Fibroblast of skin of right quadriceps (primary cell): ENCODE measurements at places on chromosomes 6 and 20.

DNA sequence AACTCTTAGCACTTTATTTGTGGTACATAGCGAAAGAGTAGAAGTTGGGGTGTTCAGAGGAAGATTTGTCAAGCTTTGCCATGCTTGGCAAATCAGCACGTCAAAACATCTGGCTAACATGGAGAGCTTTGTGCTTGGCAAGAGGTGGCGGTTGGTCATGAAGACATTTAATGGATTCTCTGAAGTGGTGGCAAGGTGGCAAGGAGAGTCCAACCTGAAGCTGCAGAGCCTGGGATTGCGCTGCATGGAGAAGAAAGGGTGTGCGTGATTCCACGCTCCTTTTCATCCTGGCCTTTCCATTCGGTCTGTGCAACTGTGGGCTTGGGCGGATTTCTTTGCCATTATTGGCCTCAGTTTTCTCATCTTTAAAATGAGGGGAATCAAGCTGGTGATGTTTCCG is 3.1 kb downstream of the PYGB start:
- DNase-seq, result no peak

DNA sequence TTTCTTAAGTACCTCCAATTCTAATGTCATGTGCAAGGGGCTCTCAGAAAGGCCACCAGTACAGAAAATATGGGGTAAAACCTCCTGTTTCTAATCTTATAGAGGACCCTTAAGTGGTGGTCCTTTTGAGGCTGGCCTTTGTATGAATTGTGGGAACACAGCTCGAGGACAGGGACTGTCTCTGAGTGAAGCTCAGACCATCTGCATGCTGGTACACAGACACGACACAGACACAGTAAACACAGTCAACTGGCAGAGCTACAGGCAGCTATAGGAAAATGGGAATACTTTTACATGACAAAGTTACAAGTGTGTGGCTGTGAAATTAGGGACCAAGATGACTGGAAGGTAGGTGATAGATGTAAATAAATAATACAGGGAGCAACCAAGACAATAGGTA is 143.9 kb upstream of the PREP start:
- DNase-seq, result no peak

- DNase-seq, result no peak
Observed at GRCh38 chr20:4774207-4774606, 52.5 kb downstream of the PRND start.

DNA sequence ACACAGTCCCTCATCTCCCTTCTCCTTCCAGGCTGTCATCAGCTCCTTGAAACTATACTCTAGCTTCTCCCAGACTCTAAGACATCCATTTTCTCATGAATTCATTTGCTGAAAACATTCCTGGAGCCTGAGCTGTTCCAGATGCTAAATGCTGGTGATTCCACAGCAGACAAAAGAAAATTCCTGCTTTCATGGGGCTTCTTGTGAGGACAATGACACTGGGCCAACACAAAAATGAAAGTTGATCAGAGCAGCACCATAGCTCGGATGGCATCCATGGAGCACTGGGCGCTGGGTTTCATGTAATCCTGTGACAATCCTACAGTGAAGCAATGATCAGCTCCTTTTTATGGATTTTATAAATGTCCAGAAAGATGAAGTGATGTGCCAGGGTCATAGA is 47.4 kb upstream of the STX16 start:
- peak; percentile 69 for DNase-seq

GRCh38 chr6:163813979-163814493 is 399.5 kb downstream of the QKI start:
- DNase-seq, result no peak

GRCh38 chr20:47232518-47232917 is 124.0 kb downstream of the ZMYND8 start:
- DNase-seq, result no peak

GRCh38 chr6:149182262-149182661 is 135.2 kb upstream of the TAB2 start:
- no peak for DNase-seq

GRCh38 chr6:100381111-100381510 is 83.6 kb downstream of the SIM1 start:
- peak; percentile 75 for DNase-seq

- no peak for DNase-seq
Observed at GRCh38 chr6:137165375-137166246, 7.8 kb downstream of the IL22RA2 start.

DNA sequence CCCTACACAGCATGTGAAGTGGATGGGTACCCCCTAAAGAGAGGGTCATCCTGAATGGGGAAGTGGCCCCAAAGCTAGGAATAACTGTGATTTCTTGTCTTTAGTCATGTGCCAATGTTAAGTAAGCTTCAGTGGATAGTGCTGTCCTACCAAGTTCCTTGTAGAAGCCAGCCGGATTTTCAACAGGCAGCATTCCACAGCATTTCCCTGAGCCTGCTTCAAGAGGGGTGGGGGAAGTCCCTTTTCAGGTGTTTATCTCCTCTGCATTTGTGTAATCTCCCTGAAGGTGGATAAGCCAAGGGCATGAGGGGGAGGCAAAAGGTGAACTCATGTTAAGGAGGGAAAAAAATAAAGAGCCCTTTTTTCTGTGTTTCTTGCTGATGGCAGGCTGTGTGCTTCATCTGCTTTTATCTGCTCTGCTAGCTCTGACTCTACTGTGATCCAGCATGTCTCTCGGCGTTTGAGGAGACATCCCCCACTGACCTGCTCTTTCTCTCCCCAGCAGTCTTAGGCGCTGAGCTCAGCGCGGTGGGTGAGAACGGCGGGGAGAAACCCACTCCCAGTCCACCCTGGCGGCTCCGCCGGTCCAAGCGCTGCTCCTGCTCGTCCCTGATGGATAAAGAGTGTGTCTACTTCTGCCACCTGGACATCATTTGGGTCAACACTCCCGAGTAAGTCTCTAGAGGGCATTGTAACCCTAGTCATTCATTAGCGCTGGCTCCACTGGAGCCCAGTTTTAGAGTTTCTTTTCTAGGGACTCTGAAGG is 1.9 kb downstream of the EDN1 start:
- no peak for DNase-seq

DNA sequence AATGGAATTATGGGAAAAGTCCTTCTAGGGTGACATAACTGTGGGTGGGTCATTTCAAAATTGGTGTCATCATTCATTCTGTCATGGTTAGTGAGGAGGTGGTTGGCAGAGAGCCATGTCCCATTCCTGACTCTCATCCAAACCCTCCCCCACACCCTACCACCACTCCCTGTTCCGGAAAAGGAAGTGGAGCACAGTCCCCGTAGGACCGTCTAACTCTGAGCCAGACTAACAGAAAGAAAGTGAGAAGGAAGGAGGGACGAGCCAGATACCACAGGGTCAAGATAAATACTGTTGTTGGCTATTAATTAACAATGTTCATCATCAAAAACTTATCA is 4.8 kb downstream of the TRIM10 start:
- peak; percentile 65 for DNase-seq

GRCh38 chr6:139148557-139149235 is 13.8 kb downstream of the HECA start:
- no peak for DNase-seq

- DNase-seq, result no peak
Observed at GRCh38 chr20:57411406-57412283, 20.4 kb downstream of the RBM38 start.

- peak; percentile 92 for DNase-seq
Observed at GRCh38 chr6:111573892-111574797, 31.5 kb downstream of the TRAF3IP2 start.

DNA sequence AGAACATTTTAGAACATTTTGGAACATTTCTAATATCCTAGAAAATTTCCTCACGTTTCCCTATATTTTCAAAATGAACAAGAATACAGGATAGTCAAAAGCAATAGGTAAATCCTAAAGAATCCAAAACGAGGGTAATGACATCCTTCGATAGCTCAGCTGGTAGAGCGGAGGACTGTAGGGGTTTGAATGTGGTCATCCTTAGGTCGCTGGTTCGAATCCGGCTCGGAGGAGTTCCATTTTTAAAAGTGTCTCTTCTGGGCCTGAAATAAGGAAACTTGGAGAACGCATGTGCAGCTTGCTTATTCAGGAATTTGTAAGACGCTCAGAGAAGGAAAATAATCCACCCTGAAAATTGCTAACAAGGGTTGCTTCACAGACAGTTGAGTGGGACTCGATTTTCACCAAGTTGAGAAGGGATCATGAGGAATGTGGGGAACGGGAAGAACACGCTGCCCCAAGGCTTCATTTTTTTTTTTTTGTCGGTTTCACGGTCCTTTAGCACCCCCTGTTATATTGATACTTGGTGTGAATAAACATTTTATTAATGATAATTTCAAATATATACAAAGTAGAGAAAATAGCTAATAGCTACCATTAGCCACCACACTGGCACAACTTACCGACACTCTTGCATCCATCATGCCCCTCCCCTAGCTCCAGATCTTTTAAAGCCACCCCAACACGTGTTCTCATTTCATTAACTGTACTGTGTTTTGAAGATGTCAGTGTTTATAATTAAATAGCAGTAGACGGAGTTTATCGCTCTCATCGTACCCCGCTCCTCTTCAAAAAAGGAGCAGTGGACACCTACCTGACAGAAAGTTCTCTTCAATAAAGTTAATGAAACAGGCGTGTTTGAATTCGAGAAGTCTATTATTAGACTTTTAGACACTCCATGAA is 1.8 kb upstream of the ABT1 start:
- DNase-seq, result peak; percentile 76

DNA sequence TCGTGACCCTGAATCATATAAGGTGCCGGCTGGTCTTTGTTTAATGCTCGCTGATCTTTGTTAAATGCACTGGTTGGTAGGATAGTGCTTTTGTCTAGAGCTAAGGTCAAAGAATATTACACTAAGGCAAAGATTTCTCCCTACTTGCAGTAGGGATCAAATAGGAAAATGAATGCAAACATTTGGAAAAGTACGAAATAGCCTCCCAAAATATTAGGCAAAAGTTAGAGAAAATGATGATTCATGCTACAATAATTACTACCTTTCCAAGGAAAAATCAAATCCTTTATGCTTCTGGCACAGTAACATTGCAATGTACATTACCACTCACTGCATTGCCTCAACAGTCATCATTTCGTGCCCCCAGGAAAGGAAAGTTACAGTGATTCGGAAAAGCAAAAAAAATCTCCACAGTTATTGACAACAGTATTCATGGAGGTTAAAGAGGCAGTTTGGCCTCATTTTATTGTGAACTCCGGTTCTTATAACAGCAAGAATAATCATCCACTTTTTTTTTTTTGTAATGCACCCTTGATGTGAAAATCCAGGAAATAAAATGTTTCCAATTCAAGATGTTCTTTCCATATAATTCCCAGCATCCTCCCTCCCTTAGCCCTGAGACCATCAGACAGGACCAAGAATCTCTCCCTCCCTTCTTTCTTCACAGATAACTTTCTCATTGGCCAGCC is 61.7 kb upstream of the ZMYND8 start:
- peak; percentile 12 for DNase-seq

- DNase-seq, result no peak
Observed at GRCh38 chr20:24684421-24684871, 215.0 kb downstream of the SYNDIG1 start.

- no peak for DNase-seq
Observed at GRCh38 chr6:50021894-50022293, at the start of gene DEFB110. Gene DEFB110 (minus strand): TSS chr6:50021994. CDS start chr6:50021935, 59 bp downstream.
